Adrenal gland (tissue), 19 donors: ENCODE measurements at places on chromosomes 4 and X. TPM values are rescaled to one million over a fixed set of nuclear protein-coding genes. Genes with fewer than 3 reads are reported as not detected.

DNA sequence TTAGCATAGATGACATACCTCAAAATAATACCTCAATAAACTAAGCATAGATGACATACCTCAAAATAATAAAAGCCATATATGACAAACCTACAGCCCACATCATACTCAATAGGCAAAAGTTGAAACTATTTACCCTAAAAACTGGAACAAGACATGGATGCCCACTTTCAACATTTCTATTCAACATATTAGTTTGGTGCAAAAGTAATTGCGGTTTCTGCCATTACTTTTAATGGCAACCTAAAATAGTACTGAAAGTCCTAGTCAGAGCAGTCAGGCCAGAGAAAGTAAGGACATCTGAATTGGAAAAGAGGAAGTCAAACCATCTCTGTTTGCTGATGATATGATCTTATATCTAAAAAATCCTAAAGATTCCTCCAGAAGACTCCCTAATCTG lies 250.4 kb downstream of the RAB28 start:
- H3K36me3 ChIP-seq = no peaks in the 10 kb centered on the region
- H3K4me3 ChIP-seq = no peak overlapping the region
- H3K4me1 ChIP-seq = no peaks in the 10 kb centered on the region
- H3K27ac ChIP-seq = no peak overlapping the region
- no peak for DNase-seq
- H3K27me3 ChIP-seq = no peaks in the 10 kb centered on the region

DNA sequence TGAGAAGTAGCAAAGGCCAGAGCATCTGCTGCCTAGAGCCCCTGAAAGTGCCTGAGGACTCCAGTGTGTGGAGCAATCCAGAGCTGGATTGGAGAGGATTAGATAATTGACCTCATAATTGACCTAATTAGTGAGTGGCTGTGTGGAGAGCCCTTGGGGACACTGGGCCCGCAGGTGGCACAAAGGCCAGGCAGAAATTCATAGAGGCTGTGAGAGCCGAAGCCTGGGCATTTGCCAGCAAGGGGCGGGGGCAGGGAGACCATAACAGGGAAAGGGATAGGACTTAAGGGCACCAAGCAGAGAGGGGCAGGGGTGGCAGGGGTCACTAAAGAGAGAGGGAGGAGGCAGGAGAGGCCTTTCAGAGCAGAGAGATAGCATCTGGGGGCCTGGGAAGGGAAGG lies 45.3 kb downstream of the EFNB1 start:
- no peak for DNase-seq
- H3K36me3 ChIP-seq = no peaks in the 10 kb centered on the region
- peaks cover 15% of the 10 kb centered on the region for H3K27me3 ChIP-seq
- no peaks in the 10 kb centered on the region for H3K4me1 ChIP-seq

NAP1L2 gene
- 3.1 TPM for total RNA-seq

RASGEF1B gene
- total RNA-seq = 8.6 TPM

GRCh38 chrX:84168095-84168494 lies 19.9 kb downstream of the RPS6KA6 start:
- DNase-seq = no peak
- H3K27ac ChIP-seq = no peak overlapping the region
- no peaks in the 10 kb centered on the region for H3K27me3 ChIP-seq
- no peaks in the 10 kb centered on the region for H3K36me3 ChIP-seq
- H3K4me3 ChIP-seq = no peak overlapping the region

DNA sequence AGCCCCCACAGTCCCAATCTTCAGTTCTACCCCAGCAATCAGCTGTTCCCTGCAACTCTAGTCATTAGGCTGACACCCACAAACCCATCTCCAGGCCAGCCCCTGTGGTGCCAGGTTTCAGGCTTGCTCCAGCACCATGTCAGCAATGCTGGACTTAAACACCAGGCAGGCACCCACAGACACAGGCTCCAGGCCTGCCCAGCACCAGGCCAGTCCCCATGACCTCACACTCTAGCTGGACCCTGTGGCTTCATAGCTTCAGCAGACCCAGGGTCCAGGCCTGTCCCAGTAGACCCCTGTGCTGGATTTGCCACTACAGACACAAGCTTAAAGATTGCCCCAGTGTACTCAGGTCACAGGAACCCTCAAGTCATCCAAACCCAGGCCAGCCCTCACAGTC lies 300.3 kb downstream of the CHIC1 start:
- H3K36me3 ChIP-seq = no peaks in the 10 kb centered on the region
- H3K27ac ChIP-seq = no peak overlapping the region
- H3K27me3 ChIP-seq = peaks cover 8% of the 10 kb centered on the region
- no peak for DNase-seq
- no peak overlapping the region for H3K4me3 ChIP-seq

- no peaks in the 10 kb centered on the region for H3K27me3 ChIP-seq
- H3K27ac ChIP-seq = no peak overlapping the region
- no peaks in the 10 kb centered on the region for H3K4me1 ChIP-seq
- no peak for DNase-seq
- H3K4me3 ChIP-seq = no peak overlapping the region
Observed at GRCh38 chr4:29551821-29552220, 1168.3 kb upstream of the PCDH7 start.

- no peaks in the 10 kb centered on the region for H3K36me3 ChIP-seq
- H3K27me3 ChIP-seq = peaks cover 4% of the 10 kb centered on the region
- DNase-seq = no peak
- H3K4me3 ChIP-seq = no peak overlapping the region
- H3K4me1 ChIP-seq = no peaks in the 10 kb centered on the region
Observed at GRCh38 chrX:66221856-66222255, 57.8 kb downstream of the HEPH start.
